ENCODE measurements at places on chromosomes 5 and 9.
A peak's percentile ranks its signal among the peaks of the same experiment; 100 is the strongest.

- DNase-seq = no peak
Observed at GRCh38 chr9:36119476-36119875, 17.1 kb upstream of the GLIPR2 start.

DNA sequence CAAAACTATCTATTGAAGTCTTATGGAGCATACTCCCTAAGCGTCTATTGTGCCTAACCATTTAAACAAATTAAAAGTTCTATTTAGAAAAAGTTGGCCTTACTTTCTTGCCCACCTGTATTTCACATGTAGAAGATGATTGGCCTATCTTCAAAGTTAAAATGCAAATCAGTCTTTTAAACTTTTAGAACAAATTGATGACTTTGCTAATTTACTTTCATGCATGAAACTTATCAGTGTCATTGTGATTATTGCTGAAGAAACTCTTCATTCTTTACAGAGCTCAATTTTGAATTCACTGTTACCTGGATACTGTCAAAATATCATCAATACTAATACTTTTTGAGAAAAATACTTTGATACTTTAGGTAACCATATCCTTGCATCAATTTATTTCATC, 216.1 kb downstream of the COX7C start:
- DNase-seq = no peak

- DNase-seq = no peak
Observed at GRCh38 chr9:73011956-73012355, 59.1 kb upstream of the ALDH1A1 start.

- DNase-seq = no peak
Observed at GRCh38 chr5:132497488-132497997, 7.0 kb upstream of the IRF1 start.

- peak; percentile 75 for DNase-seq
Observed at GRCh38 chr5:151461312-151461711, 13.9 kb downstream of the SLC36A1 start.

All from GM12865 (cell line).